CD8-positive, alpha-beta memory T cell (primary cell): ENCODE measurements at places on chromosomes 12 and 14. TPM values are rescaled to one million over a fixed set of nuclear protein-coding genes. Genes with fewer than 3 reads are reported as not detected.

DNA sequence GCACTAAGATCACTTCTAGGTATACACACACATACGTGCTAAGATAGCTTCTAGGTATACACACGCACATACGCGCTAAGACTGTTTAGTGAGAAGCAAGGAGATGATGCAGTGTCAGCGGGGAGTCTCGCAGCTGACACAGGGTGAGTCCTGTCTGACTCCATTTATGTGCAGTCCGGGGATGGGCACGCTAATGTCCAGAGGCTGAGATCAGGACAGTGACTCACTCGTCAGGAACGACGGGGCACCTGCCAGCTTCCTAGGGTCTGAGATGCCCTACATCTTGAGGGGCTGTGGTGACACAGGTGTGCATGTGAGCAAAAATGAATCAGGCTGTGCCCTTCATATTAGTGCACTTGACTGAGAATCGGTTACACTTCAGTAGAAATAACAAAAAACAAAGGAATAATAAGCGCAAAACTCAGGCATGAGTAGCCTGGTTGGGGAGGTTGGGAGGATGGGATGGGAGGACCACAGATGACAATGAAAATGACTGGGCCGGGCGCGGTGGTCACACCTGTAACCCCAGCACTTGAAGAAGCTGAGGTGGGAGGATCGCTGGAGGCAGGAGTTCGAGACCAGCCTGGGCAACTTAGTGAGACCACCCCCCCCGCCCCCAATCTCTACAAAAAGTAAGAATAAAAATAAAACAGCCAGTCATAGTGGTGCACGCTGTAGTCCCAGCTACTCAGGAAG lies 29.1 kb upstream of the ULK1 start:
- no peak for DNase-seq

Gene MMP14
- total RNA-seq, result 1.4 TPM

Gene NANOG
- not detected for total RNA-seq

GRCh38 chr12:10730559-10730958 lies 7.4 kb upstream of the YBX3 start:
- DNase-seq, result no peak

- DNase-seq, result no peak
Measured at GRCh38 chr12:49089821-49090773, 4.5 kb downstream of the DHH start.

Gene SLC25A21
- total RNA-seq, result not detected

Gene PZP
- not detected for total RNA-seq

DNA sequence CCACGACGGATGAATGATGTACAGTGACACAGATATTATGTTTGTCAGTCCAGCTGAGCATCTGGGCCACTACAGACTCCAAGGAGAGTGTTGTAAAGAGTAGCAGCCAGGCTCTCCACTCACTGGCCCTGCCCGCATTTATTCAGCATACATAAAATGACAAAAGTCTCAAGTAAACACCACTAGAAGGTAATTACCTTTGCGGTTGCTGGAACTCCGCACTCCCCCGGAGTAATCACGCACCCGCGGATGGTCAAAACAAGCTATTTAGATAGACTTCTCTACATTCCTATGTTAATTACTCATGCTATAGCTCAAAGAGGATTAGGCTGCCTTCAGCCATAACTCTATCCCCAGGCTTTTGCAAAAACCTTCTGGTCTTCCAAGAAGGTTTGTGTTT lies 18.8 kb upstream of the STRAP start:
- no peak for DNase-seq

Gene PLEKHD1
- total RNA-seq, result not detected

GRCh38 chr12:64551676-64552075 lies 58.6 kb upstream of the RASSF3 start:
- DNase-seq, result no peak

GRCh38 chr14:100644383-100644782 lies 57.2 kb upstream of the BEGAIN start:
- no peak for DNase-seq

Gene HVCN1
- total RNA-seq, result 20.2 TPM
